ENCODE measurements at places on chromosomes 7 and 10.

DNA sequence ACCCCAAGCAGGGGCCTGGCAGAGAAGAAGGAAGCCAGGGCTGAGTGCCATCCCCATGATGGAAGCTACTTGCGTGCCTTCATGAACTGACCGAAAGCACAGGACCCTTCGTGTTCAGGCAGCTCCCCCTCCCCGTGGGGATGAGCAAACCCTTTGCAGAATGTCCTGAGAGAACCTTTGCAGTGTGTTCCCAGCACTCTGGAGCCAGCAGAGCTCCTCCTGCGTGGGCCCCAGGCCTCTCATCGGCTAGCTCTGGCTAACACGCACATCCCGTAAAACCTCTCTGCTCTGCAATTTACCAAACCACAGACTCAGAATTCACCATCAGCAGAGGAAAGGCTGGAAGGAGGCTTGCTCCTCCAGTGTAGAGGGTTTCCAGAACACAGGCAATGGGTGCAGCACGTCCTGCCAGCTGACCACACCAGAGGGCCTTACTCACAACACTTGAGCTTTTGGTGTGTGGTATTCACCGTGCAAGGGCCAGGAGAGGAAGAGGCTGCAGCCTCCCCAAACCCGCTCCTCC is 3.1 kb downstream of the SH3PXD2A start:
- DNase-seq: no peak

GRCh38 chr7:54833001-54833467 is 74.0 kb upstream of the SEC61G start:
- no peak for DNase-seq

- no peak for DNase-seq
Observed at GRCh38 chr7:47622586-47622945, 40.7 kb upstream of the TNS3 start.

GRCh38 chr10:20004087-20004523 is 187.9 kb downstream of the PLXDC2 start:
- DNase-seq: no peak

GRCh38 chr7:68276725-68277124 is 1280.1 kb downstream of the TYW1 start:
- DNase-seq: no peak
